ENCODE measurements at places on chromosomes 4 and X.

GRCh38 chr4:48180234-48180633 lies 46.2 kb upstream of the TXK start:
- no peak for DNase-seq

- DNase-seq, result no peak
Measured at GRCh38 chr4:24330573-24330972, 253.8 kb downstream of the DHX15 start.

DNA sequence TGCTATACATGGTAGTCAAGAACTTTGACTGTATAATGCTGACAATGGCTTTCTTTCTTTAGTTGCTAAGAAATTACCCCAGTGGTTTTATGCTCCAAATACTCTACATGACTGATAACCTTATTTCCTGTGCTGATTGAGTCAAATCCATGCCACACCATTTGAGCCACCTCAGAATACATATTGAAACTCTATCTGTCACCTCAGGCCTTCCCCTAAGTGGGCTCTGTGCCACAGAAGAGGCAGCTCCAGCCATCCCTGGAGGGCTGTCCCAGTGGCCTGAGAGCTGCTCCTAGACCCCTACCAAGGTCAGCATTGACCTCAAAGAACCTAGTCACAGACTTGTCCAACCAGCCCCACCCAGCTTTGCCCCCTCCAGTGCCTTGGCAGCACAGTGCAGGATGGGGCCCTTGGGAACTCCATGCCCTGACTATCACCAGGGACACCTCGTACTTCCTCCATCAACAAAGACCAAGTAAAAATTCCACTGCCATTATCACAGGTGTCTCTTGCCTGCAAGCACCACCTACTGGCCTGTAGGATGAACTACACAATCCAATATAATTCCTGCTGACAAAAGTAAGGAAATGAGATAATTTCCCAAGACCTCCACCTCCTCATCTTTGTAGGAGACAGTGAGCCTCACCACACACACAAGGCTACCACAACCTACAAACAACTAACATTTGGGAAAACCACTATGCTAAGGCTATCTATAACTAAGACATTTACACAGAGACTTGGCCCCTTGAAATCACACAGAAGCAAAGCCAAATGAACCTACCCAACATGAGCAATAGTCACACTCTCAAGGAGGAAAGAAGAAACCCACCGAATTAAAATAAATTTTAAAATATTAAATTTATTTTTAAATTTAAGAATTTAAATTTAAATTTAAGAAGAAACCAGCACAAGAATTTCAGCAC lies 239.9 kb downstream of the NKX6-1 start:
- no peak for DNase-seq

DNA sequence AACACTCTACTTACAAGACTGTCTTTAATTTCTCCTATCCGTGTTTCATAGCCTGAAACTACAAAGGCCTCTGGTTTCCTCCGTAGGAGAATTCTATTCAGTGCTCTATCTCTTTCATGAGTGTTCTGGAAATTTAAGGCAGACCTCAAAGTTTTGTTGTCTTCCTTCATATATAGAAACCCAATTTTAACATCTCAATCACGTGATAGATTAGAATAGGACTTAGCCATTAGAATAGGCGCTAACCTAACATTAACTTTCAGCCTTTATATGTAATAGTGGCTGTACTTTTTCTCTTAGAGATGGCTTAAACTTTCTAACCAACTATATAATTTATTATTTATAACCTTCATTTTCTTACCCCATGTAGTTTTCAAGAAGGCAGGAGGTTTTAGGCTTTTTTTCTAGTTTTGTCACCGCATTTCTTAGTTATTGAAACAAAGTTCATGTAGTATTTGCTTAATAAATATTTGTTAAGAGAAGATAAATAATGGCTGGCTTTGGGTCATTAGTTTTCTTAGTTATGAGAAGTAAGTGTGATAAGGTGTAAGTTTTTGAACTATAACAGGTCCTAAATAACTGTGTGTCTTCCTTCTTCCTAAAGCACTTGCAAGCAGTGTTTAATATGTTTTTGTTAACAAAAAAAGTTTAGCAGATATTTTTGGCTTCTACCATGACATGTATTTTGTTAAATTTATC lies 1504.6 kb upstream of the ADGRL3 start:
- DNase-seq, result no peak

DNA sequence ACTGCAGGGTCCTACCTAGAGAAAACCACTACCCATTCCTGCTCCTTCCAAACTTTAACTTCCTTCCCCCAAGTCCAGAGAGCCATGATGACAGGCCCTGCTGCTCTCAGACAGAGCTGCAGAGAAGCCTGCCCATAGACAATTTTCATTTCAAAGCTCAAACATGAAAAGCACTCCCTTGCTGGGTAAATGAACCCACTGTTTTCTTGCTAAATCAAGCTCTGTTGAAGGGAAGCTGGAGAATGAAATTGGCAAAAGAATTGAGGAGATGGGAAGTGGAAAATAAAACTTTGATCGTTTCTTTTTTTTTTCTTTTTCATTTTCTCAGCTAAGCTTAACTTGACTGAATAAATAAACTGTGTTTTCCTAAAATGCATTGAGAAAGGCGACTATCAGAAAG lies 331.1 kb upstream of the CPEB2 start:
- no peak for DNase-seq

- DNase-seq, result no peak
Measured at GRCh38 chr4:89704651-89705395, 132.1 kb downstream of the SNCA start.

- DNase-seq, result no peak
Measured at GRCh38 chr4:148415500-148415899, 26.7 kb downstream of the NR3C2 start.

- DNase-seq, result no peak
Measured at GRCh38 chr4:176207839-176208238, 12.5 kb upstream of the SPATA4 start.

- DNase-seq, result no peak
Measured at GRCh38 chr4:163279713-163280112, 52.7 kb downstream of the NPY1R start.

DNA sequence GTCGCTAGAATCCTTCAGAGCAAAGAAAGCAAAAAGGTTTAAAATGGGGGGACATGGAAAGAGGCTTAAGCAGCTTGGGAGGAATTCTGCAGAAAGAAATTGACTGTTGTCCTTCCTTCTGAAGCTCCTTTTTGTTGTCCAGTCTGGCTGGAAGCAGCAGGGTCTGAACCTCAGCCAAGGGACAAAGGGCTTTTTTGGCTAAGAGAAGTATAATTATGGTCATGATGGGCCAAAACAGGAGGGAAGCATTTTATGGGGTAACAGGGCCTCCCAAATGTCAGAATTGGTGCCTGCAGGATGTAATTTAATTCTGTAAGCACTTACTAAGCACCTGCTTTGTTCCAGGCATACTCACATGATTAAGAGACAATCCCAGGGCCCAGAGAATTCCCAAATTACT lies 74.2 kb upstream of the CPEB2 start:
- DNase-seq, result no peak

Data from DMS79 treated with DMSO at 0.1 percent for 48 hours (cell line).